Stimulated activated CD4-positive, alpha-beta T cell treated with anti-CD3 and anti-CD28 coated beads, Interleukin-4, amount 100 ng/mL, for 24 hours (primary cell): ENCODE measurements at places on chromosomes 3 and 15.

GRCh38 chr3:61601831-61602230 lies 40.5 kb downstream of the PTPRG start:
- DNase-seq: no peak

DNA sequence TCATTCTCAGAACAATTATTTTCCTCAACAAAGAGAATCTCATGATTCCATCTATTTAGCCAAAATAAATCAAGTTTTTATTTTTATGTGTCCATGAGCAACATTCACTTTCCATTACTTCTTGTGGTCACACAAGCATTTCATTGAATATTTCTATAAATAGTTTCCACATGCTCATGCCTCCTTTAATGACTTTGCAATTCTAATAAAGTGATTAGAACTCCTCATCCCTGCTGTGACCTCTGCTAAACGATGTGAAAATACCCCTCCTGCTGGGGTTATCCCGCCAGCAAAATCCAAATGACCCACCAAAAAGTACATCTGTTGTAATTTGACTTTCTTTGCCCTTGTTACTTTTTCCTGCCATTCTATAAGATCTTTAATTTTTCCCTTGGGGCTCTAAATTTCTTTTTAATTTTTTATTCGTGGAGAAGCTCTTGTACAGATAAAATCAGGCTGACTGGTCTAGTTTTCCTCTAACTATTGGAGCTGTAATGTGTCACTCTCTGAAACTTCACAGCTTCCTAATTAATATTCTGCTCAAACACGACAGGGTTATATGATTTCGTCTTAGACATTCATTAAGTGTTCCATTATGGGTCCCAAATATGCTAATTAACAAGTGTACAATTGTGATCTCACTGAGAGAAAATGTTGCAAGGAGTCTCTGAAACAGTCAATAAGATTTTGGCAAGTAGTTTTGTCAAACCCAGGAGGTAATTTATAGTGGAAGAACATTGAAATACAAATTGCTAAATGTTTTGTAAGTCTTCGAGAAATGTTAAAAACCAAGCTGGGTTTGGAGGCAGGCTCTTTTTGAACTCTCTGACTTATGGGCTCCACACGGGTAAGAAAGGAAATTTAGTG lies 533.1 kb upstream of the NAALADL2 start:
- no peak for DNase-seq

GRCh38 chr3:124563376-124563775 lies 166.9 kb upstream of the UMPS start:
- no peak for DNase-seq

DNA sequence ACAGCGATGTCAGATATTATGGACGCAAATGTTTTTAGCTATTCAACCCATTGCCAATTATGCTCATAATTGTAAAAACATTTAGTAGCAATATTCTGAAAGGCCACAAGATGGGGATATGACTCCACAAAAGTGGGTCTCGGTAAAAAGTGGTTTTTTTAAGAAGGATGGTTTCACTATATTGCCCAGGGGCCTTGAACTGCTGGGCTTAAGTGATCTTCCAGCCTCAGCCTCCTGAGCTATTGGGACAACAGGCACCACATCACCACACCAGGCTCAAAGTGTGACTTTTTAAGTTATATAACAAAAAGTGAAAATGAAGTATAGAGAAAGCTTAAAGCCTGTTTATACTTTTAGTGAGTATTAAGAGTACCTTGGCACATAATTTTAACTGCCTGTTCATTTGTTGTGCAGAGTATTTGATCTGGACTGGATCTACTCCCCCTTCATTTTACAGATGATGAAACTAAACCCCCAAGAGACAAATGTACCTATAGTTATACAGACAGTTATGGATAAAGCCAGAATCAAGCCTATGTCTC lies 9.4 kb downstream of the NAA50 start:
- DNase-seq: peak; percentile 20

DNA sequence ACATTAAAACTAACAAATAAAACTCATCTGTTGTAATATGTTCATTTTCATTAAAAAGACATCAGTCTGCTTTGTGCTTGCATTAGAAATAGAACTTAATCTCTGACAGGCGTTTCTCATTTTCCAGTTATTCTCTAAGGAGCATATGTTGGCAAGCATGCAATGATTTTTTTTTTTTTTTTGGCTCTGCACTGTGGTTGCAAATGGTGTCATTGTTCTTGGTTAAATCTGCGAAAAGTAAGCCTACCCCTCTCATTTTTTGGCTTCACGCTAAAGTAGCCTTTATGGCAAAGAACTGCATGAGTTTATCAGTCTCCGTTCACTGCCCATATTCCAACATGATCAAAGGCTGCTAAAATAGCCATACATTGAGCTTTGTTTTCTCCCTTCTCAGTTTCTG lies 403.2 kb downstream of the MECOM start:
- no peak for DNase-seq

DNA sequence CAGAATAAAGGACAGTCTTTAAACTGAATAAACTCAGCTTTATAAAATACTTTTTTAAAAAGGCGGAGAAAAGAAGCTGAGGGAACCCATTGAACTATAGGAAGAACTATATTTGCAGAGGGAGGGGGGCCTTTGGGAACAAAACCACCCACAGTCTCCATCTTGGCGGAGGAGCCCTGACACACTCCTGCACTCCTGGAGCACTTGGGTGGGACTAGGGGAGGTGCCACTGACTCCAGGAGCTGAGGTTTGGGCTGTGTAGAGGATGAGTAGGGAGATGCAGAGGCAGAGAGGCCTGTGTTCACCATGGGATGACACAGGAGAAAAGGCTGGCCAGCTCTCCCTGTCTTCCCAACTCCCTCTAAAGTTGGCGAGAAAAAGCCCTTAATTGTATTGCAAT lies 35.8 kb downstream of the IFT122 start:
- DNase-seq: no peak

GRCh38 chr15:98824595-98824994 lies 176.3 kb downstream of the IGF1R start:
- no peak for DNase-seq

DNA sequence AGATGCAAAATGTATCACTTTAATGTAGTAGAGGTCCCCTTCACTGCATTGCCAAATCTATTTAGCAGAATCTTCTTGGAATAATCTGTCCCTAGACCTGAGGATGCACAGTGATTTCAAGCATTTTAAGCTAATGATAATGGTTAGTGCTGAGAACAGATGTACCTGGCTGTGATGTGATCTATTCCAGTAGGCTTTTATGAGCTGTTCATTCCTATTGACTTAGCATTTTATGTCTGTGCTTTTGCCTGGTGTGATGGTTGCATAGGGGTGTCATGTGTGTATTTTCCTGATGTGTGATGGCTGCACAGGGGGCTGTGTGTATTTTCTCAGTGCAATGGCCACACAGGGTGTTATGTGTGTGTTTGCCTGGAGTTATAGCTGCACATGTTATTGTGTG lies 272.9 kb downstream of the TIGIT start:
- DNase-seq: no peak

DNA sequence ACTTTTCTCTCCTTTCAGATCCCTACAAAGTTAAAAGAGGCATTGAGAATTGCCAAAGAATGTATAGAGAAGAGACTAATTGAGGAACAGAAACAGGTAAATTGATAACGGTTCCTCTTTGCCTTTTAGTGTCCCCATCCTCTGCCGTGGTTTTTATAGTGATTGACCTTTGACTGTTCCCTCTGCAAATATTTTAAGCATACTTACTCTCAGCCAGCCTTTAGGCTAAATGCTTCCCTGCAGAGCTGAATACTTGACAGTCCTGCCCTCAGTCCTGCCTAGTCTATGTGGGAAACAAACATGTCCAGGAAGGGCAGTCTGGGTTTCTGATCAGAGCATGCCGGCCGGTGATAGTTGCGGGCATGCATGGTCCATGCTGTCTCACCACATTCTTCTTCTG lies 24.7 kb downstream of the PDHB start:
- DNase-seq: no peak

- DNase-seq: no peak
Measured at GRCh38 chr3:140922634-140923033, 19.0 kb upstream of the SLC25A36 start.

DNA sequence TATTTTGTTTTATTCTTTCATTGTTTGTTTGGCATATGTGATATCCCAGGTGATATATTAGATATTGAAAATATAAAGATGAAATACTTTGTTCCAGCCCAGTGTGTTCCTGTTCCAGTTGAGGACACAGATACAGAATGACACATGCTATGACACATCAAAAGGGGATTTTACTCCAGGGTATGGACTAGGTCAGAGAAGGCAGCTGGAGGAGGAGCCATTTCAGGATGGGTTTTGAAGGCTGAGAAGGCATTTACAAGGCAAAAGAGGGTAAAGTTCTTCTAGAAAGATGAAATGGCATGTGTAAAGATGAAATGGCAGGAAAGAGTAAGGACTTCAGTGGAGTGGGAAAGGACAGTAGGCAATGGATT lies 163.8 kb downstream of the ZIC1 start:
- no peak for DNase-seq

DNA sequence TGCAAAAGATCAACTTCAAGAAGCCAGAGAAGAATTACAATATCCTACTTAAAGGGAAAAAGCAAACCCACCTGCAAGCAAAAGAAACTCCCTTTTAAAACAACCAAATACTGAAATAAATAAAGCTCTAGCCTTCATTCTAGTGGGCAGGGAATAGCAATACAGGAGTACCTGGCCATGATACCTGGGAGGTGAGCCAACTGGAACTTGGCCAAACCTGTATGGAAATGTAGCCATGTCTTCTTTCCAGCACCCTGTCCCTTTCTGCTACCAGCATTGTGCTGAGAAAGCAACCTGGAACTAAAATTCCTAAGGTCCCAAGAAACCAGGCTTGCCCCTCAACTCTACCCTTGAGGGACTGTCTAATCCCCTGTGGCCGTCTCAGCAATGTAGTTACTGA lies 530.0 kb downstream of the EPHB1 start:
- no peak for DNase-seq

DNA sequence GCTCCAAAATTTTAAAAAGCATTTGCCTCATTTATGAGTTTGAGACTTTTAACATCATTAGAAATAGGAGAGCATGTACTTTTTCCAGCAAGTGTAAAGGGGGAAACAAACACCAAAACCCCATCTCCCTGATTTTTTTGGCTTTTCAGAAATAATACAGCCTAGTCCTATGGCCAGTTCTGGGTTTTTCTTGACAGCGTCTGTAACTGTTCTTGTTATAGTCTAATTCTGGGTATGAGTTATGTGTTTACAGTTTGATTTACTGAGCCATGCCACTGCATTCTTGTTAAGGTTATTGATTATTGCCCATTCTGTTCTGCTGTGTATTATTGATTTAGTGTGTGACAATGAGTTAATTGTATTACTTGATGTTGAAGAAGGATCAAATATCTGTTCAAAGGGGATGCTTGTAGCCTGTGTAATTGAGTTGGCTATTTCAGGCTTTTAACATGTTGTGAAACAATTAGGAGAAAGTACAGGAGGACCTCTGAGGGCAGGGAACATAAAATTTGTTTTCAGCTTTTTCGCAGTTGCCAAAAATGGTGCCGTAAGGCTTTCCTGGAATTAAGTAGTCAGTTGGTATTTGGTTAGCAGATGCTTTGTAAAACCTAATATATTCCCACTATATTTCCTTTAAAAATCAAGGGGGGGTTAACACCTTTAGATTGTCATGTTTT lies 46.1 kb downstream of the MBNL1 start:
- no peak for DNase-seq

DNA sequence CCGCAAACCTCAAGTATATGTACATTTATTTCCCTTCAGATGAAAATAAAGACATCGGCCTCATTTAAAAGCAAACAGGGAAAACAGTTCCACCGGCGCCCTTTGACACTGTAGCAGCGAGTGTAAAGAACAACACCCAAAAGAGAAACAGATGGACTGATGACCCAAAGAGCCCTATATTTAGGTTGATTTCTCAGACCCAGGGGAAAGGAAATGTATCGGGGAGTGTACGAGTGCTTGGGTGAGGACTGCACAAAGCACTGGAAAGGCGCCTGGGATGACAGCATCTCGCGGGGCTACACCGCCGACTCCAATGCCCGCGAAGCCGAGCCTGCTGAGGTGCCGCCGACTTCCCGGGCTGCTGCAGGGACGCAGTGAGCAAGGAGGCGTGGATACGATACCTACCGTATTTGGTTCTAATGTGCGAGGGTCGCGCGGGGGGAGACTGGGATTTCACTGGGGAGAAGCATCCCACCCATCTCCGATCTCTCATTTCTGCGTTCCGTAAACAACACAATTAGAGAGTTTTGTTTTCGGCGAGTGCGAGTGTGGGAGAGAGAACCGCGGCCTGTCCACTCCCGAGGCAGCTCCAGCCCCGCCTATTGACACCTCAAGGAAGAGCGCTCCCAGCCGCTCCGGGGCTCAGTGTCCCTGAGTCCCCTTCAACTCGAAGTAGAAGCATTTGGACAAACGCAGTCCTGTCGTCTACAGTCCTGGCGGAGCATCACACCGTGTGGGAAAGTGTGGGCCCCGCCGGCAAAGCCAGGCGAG lies 2.0 kb downstream of the MECOM start:
- DNase-seq: no peak

GRCh38 chr15:56988219-56988618 lies 69.8 kb downstream of the TCF12 start:
- no peak for DNase-seq

- DNase-seq: no peak
Measured at GRCh38 chr3:20741381-20741780, 555.4 kb upstream of the SGO1 start.

GRCh38 chr3:114093596-114093995 lies 37.1 kb downstream of the QTRT2 start:
- no peak for DNase-seq
